Activated B cell treated with CpG ODN at 0.5 μM for 24 hours (primary cell): ENCODE measurements at places on chromosomes 2 and 18. TPM values are rescaled to one million over a fixed set of nuclear protein-coding genes. Genes with fewer than 3 reads are reported as not detected.

DNA sequence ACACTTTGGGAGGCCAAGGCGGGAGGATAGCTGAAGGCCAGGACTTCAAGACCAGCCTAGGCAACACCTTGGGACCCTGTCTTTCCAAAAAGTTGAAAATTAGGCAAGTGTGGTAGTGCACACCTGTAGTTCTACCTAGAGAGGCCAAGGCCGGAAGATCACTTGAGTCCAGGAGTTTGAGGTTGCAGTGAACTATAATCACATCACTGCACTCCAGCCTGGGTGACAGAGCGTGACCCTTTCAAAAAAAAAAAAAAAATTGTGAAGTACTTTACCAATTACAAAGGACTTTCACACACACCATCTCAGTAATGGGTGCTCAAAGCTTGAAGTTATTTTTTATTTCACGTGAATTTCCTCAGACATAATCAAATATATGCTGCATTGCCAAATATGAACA, 65.0 kb downstream of the ATAD2B start:
- no peak for DNase-seq
- peaks cover 47% of the 10 kb centered on the region for H3K36me3 ChIP-seq
- H3K4me3 ChIP-seq: no peak overlapping the region
- no peak overlapping the region for H3K27ac ChIP-seq

DNA sequence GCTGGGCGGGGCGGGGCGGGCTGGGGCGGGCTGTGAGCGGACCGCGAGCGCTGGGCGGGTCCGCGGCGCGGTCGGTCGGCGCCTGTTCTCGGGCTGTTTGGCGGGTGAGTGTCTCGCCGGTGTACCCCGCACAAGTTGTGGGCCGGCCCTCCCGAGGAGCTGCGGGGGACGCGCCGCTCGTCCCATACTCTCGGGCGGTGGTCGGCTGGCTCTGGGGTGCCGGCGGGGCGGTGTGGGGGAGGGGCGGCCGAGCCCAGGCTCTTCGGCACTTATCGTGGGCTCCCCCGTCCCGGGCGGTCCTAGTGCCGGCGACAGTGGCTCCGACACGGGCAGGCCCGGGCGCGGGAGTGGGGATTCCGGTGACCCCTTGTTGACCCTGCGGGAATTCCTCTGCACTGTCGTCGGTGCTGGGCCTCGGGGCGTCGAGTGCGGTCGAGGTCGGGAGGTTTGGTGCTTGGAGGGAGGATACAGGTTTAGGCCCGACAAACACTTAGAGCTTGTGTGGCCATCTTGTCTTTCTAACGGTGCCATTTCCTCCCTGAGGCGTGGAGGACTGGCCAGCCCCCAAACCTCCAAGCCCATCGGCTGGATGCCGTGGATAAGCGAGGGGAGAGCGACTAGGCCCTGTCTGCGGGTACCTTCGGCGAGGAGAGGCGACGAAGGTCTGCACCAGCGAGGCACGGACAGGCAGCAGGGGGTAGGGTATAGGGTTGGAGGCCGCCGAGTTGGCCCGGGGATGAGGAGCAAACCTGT, at the start of gene SEPTIN2:
Gene SEPTIN2, plus strand, starts transcription at position 47 of the 753 bp plus-strand sequence. CDS start 8,308 bp downstream, outside the sequence.
- H3K4me1 ChIP-seq: peaks cover 79% of the 10 kb centered on the region
- peak within 1 kb of the TSS; percentile 100 for H3K27ac ChIP-seq
- peaks cover 40% of the 10 kb centered on the region for H3K36me3 ChIP-seq
- H3K27me3 ChIP-seq: no peaks in the 10 kb centered on the region
- peak; percentile 82 for DNase-seq
- H3K4me3 ChIP-seq: peak within 1 kb of the TSS; percentile 98

GRCh38 chr2:151083856-151084795, 177.5 kb downstream of the RBM43 start:
- no peak overlapping the region for H3K4me3 ChIP-seq
- H3K27me3 ChIP-seq: peaks cover 5% of the 10 kb centered on the region
- H3K27ac ChIP-seq: no peak overlapping the region

GRCh38 chr2:161124201-161124600, 36.0 kb upstream of the TANK start:
- no peak overlapping the region for H3K27ac ChIP-seq
- H3K27me3 ChIP-seq: no peaks in the 10 kb centered on the region
- no peak overlapping the region for H3K4me3 ChIP-seq
- H3K36me3 ChIP-seq: no peaks in the 10 kb centered on the region
- H3K4me1 ChIP-seq: peaks cover 32% of the 10 kb centered on the region

- H3K4me3 ChIP-seq: peak overlapping the region; percentile 70
- peaks cover 36% of the 10 kb centered on the region for H3K27me3 ChIP-seq
- H3K4me1 ChIP-seq: peaks cover 14% of the 10 kb centered on the region
Measured at GRCh38 chr2:58427572-58428095, 186.5 kb upstream of the FANCL start.

- H3K4me1 ChIP-seq: peaks cover 10% of the 10 kb centered on the region
- DNase-seq: no peak
- no peak overlapping the region for H3K4me3 ChIP-seq
Measured at GRCh38 chr2:120206022-120206581, 17.1 kb downstream of the TMEM185B start.

STPG4 gene
- total RNA-seq: 0.60 and 1.0 TPM in 2 replicates

SCTR gene
- total RNA-seq: not detected in 2 replicates

CRYBA2 gene
- not detected in 2 replicates for total RNA-seq
